K562 (cell line): ENCODE measurements at places on chromosomes 1 and 21. TPM values are rescaled to one million over a fixed set of nuclear protein-coding genes. Genes with fewer than 3 reads are reported as not detected.

GRCh38 chr1:178397678-178398077 is 99.1 kb downstream of the CLEC20A start:
- no peaks in the 10 kb centered on the region for H3K27me3 ChIP-seq
- no peaks in the 10 kb centered on the region for H3K36me3 ChIP-seq
- DNase-seq: no peak

The LCE1D gene
- not detected in 2 replicates for total RNA-seq

The IQGAP3 gene
- 14.1 and 16.6 TPM in 2 replicates for total RNA-seq

- no peak overlapping the region for H3K4me3 ChIP-seq
- no peak overlapping the region for H3K27ac ChIP-seq
- peaks cover 17% of the 10 kb centered on the region for H3K4me1 ChIP-seq
- DNase-seq: no peak
- H3K27me3 ChIP-seq: peaks cover 14% of the 10 kb centered on the region
Measured at GRCh38 chr21:45297869-45298268, 10.2 kb upstream of the POFUT2 start.

The MED8 gene
- total RNA-seq: 57.7 and 60.7 TPM in 2 replicates

The HAPLN2 gene
- total RNA-seq: 3.6 and 5.2 TPM in 2 replicates

GRCh38 chr1:64921771-64922170 is 44.6 kb downstream of the JAK1 start:
- H3K4me1 ChIP-seq: peaks cover 5% of the 10 kb centered on the region; the same call in 1 of the 2 replicates
- no peaks in the 10 kb centered on the region for H3K36me3 ChIP-seq
- H3K27ac ChIP-seq: no peak overlapping the region
- H3K27me3 ChIP-seq: no peaks in the 10 kb centered on the region

The TP73 gene
- total RNA-seq: 1.3 and 1.6 TPM in 2 replicates

The HES3 gene
- 0.27 TPM in 1 of 2 replicates, not detected in the other for total RNA-seq
